Fibroblast of villous mesenchyme (primary cell): ENCODE measurements at places on chromosomes 1 and 21. TPM values are rescaled to one million over a fixed set of nuclear protein-coding genes. Genes with fewer than 3 reads are reported as not detected.

The CR1 gene
- total RNA-seq, result under 0.01 TPM in 1 of 2 replicates, not detected in the other

The SLC25A24 gene
- total RNA-seq, result 62.2 and 80.7 TPM in 2 replicates

The H3-3A gene
- 107 and 148 TPM in 2 replicates for total RNA-seq

GRCh38 chr1:27427816-27428315 is 35.4 kb downstream of the GPR3 start:
- no peak for DNase-seq

DNA sequence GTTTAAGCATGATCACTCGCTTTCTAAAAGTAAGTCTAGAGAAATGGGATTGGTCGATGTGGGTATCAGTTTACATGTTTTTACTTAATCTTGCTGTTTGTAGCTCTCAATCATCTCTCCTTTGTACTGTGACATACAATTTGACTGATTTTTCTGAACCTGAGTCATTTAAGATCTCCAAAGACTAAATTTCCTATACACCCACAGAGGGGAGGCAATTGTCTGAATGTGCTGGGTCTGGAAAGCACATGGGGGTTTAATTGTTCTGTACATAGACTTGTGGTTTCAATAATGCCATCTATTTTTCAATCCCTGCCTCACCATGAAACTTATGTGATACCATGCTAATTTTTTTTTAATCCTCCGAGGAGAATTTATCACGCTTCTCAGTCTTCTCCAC is 65.8 kb downstream of the USP25 start:
- DNase-seq, result no peak

DNA sequence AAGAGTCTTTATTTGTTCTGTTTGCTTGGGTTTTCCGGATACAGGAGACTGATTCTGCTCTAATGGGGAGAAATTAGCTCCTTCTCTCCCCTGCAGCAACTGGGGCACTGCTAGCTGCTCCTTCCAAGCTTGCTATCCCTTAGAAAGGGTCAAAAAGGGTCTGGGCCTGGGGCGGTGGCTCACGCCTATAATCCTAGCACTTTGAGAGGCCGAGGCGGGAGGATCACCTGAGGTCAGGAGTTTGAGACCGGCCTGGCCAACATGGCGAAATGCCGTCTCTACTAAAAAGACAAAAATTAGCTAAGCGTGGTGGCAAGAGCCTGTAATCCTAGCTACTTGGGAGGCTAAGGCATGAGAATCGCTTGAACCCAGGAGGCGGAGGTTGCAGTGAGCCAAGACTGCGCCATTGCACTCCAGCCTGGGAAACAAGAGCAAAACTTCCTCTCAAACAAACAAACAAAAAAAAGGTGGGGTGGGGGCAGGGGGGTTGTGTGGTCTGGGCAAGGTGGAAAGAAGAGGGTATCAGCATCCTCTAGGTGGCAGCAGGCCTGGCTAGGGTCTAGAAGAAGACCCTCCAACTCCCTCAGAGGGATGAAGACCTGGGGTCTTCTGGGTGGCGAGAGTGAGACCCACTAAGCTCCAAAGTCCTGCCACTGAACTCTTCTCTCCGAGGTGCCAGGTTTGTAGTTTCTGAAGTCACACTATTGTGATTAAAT is 15.4 kb upstream of the TBX15 start:
- DNase-seq, result no peak

The PLA2G2D gene
- not detected in 2 replicates for total RNA-seq

DNA sequence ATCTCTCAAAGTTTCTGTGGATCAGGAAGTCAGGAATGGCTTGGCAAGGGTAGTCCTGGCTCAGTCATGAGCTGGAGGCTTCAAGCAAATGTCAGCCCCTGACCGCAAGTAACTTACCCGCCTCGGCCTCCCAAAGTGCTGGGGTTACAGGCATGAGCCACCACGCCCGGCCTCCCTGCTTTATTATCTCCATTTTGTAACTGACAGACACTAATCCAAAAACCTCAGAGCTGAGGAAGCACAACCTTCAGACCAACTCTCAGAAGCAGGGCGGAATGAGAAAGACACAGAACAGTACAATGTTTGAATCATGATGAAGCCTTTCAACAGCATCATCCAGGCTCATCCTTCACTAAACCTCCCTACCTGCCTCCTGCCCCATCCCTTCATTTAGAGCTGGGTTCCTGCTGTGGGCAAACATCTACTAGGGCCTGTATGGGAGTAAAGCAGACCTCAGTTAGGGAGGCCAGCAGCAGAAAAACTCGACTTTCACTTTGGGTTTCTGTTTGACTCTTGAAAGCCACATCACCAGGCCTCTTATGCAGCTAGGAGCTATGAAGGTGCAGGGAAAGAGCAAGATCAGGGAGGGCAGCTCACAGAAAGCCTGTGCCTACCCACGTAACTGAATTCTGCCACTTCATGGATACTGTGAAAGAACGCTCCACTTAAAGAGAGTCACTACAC is 84.4 kb upstream of the RAB4A start:
- no peak for DNase-seq

DNA sequence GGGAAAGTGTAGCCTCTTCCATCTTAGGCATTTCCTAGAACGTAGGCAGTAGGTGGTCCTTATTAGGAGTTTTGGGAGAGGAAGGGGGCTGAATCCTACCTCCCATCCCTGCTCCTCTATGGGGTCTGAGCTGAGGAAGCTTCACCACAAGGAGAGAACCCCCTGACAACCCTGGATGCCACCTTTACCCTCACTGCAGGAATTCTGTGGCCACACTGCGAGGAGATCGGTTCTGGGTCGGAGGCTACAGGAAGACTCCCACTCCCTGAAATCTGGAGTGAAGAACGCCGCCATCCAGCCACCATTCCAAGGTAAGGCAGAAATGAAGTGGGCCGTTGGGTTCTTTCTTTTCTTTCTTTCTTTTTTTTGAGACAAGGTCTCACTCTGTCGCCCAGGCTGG is 1.5 kb downstream of the MX1 start:
- no peak for DNase-seq

- peak; percentile 19 for DNase-seq
Measured at GRCh38 chr1:223031733-223032601, 111.1 kb downstream of the TLR5 start.

The WDR26 gene
- total RNA-seq, result 66.4 and 86.4 TPM in 2 replicates

DNA sequence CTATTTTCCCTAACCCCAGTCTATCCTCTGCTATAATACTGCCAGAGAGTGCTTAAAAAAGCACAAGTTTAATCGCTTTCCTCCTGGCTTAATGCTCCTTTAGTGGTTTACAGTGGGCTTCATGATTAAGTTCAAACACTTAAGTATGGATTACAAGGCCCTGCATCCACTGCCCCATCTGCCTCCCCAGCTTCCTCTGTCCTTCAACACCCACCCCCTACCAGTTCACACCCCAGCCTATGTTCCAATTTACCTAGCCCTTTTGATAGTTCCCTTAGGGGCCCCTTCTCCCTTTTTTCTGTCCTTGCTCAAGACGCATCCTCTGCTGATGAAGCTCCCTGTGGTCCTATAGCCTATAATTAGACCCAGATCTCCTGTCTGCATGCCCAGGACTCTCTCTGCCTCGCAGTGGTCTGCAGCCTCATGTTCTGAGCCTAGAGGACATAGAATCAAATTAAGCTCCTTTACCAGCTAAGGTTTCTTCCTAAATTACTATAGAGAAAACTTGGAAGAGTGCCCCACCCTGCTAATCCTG is 212.5 kb downstream of the FGGY start:
- DNase-seq, result no peak

DNA sequence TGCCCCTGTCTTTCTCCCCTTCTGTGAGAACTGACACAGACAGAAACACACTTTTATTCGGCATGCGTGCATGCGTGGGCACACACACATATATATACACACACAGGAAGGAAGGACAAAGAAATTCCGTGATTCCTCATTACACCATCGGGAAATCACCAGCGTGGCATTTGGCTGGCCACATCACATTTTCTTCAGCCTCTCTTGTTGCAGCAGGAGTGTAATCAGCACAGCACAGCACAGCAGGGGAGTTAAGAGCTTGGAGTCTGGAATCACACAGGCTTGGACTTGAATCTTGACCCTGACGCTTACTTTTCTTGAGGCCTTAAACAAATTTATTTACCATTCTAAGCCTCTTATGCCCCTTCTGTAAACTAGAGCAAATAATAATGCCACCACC is 45.3 kb upstream of the EPHA8 start:
- no peak for DNase-seq

GRCh38 chr1:18947570-18947969 is 8.9 kb downstream of the IFFO2 start:
- DNase-seq, result no peak

GRCh38 chr1:19648689-19649088 is 4.6 kb downstream of the NBL1 start:
- DNase-seq, result peak; percentile 30

DNA sequence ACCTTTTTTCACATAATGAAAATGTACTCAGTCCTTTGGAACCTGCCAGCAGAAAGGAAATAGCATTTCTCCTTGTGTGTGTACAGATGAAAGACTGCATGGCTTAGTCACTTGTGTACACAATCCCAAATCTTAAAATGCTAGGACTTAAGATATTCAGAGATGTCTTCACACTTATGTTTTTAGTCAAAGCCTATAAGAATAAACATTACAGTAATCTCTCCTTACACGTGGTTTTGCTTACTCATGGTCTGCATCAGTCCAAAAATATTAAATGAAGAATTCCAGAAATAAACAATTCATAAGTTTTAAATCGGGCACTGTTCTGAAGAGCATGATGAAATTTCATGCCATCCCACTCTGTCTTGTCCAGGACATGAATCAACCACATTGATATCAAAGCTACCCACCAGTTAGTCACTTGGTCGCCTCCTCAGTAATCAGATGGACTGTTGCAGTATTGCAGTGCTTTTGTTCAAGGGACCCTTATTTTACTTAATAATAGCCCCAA is 75.7 kb upstream of the RRP15 start:
- peak; percentile 85 for DNase-seq
